ENCODE measurements at places on chromosomes 2 and 18.

DNA sequence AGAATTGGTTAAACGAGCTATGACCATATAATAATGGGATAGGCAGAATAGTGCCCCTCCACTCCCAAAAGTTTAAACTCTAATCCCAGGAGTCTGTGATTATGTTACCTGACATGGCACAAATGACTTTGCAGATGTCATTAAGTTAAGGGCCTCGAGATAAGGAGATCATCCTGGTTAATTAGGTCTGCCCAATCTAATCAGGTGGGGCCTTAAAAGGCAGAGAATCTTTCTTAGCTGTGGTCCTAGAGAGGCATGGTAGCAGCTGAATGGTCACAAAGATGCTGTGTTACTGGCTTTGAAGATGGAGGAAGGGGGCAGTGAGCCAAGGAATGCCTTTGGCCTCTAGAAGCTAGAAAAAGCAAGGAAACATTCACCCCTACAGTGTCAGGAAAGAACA is 31.1 kb downstream of the TACR1 start:
- no peak for DNase-seq

GRCh38 chr2:241858206-241859016 is at the start of gene PDCD1:
Gene PDCD1 (minus strand): TSS chr2:241858894. CDS start chr2:241858838, 56 bp downstream.
- DNase-seq, result no peak

- DNase-seq, result no peak
These were observed 84.1 kb downstream of the LDLRAD4 start for GRCh38 chr18:13302457-13303225.

GRCh38 chr2:131519466-131519865 is 8.2 kb upstream of the CCDC74A start:
- DNase-seq, result no peak

GRCh38 chr2:136051725-136052048 is 66.3 kb upstream of the DARS1 start:
- DNase-seq, result no peak

GRCh38 chr2:237723023-237723422 is 75.6 kb upstream of the RBM44 start:
- no peak for DNase-seq

GRCh38 chr18:23927821-23928746 is 86.5 kb upstream of the TTC39C start:
- no peak for DNase-seq

DNA sequence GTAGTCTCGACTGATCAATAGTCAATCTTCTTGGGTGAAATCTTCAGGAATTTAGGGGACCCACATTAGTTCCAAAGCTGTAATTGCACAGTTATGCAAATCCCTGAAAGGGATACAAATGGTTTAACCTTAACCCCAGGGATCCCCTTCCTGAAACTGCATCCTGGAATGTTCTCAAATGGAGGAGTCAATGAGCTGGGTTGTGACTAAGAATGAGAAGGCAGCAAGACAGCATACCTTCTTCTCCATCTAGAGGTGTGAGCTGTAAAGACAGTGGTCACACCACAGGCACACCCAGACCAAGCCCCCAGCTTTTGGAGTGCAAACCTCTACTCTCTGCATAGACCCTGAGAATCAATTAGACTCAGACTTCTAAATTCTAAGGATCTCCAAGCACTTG is 164.7 kb upstream of the MEIS1 start:
- DNase-seq, result no peak

DNA sequence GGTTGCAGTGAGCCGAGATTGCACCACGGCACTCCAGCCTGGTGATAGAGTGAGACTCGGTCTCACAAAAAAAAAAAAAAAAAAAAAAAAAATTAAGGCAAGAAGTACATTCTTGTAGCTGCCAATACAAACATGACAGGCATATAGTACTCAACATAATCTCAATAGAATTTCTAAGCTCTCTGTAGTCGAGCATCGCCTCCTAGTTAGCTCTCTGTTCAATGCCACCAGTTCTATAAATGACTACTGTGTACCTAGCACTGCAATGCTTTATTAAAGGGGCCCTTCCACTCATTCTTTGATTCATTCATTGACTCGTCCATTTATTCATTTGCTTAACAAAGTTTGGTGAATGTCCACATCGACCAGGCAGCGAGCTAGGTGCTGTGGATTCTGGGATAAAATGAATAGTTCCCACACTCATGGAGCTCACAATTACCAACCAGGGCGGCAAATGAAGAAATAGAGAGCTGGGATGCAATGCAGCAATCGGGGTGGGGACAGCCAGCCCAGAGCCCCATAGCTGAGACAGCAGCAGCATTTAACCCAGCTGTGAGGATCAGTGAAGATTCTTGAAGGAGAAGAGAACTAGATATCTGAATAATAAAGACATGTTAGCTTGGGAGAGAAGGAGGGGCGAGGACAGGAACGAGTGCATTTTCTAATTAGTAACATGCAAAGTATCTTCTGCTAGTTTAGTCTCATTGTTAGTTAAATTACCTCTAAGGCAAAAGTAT is 349.8 kb downstream of the LPIN1 start:
- DNase-seq, result no peak

DNA sequence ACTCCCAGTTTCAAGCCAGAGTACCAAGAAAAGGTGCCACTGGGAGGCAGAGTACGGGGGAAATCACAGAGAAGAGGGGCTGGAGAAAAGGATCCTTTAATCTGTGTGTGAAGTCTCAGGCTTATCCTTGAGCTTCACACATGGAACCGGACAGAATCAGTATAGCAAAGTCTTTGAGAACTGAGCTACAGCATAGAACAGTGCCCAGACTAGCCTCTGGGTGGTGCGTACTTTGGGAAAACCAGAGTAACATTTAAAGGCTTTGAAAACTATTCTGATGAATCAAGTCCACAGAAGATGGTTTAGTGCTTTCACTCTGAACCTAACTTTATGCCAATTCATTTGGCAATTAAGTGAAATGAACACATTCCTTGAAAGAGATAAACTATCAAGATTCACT is 83.1 kb downstream of the BABAM2 start:
- DNase-seq, result no peak

DNA sequence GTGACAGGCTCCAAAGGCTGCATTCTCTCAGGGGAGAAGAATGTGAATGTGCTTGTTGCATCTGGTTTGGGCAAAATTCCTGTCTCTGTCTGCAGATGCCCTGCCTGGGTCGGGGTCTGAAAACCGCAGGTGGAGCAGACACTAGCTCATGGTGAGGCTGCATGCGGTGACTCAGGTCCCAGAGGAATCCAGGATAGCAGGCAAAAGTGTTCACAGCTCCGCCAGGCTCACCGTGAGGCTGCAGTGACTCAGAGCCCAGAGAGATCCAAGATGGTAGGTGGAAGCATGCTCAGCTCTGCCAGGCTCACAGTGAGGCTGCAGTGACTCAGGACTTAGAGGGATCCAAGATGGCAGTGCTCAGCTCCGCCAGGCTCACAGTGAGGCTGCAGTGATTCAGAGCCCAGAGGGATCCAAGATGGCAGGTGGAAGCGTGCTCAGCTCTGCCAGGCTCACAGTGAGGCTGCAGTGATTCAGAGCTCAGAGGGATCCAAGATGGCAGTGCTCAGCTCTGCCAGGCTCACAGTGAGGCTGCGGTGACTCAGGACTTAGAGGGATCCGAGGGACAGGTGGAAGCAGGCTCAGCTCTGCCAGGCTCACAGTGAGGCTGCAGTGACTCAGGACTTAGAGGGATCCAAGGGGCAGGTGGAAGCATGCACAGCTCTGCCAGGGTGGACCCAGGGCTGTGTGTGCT is 200.5 kb downstream of the ACKR3 start:
- DNase-seq, result no peak

GRCh38 chr2:151973901-151974199 is 125.0 kb downstream of the CACNB4 start:
- DNase-seq, result peak; percentile 63

DNA sequence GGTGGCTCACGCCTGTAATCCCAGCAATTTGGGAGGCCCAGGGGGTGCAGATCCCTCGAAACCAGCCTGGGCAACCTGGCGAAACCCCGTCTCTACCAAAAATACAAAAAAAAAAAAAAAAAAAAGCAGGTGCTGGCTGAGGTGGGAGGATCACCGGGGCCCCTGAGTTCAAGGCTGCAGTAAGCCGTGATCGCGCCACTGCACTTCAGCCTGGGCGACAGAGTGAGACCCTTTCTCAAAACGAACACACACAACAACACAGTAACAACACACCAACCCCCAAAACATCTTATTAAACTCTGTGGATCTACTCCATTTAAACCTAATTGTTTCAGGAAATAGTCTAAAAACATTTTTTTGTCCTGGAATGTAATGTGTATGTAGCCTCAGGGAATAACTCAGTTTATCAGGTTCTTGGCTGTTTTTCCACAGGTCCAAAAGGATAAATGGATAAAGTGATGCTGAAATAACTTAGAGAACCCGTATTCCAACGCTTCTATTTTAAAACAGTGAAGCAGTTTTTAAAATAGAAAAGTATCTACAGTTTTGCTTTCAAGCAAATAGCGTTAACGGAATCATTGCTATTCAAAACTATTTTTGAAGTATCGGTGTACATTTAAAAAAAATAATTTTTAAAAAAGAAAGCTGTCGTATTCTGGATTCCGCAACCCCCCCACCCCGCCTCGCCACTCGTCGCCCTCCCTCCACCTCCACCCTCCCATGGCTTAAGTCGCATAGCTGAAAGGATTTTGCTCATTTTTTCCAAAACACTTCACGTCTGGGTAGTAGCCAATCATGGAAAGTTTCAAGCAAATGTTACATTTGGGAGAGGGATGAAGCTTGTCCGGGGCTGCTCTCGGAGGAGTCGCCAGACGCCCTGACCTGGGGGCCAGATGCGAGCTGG is 895 bp upstream of the GLS start:
- DNase-seq, result no peak

DNA sequence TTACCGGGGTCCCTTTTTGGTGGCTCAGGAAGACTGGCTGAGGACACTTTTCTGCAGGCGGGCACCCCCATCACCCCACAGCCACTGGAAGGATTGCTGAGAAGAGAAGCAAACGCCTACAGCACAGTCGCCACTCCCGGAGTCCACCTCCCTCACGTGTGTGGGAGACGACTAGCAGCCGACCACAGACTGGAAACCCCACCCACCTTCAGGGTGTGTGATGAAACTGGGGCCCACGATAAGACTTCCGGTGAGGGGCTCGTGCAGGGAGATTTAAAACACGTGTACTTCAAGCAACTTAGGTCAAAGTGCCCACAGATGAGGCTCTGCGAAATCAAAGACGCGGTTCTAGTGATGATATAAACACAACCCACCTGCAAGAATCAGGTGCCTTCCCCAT is 26.3 kb downstream of the MBP start:
- no peak for DNase-seq

DNA sequence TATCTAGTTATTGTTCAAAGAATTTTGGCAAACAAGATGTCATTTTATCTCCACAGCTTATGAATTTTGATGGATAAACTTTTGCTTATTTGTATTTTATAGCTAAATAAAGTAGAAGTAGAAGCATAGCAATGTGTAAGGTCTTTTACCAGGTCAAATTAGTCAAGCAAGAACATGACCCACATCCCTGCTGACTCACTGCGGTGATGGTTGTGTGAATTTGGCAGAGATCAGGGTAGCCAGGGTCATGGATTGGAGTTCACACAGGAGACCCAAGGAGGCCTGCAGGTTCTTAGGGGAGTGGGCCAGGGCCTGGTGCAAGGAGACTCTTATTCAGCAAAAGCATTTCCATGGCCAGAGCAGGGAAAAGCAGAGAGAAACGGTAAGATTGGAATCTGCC is 18.7 kb downstream of the SP140 start:
- DNase-seq, result no peak

DNA sequence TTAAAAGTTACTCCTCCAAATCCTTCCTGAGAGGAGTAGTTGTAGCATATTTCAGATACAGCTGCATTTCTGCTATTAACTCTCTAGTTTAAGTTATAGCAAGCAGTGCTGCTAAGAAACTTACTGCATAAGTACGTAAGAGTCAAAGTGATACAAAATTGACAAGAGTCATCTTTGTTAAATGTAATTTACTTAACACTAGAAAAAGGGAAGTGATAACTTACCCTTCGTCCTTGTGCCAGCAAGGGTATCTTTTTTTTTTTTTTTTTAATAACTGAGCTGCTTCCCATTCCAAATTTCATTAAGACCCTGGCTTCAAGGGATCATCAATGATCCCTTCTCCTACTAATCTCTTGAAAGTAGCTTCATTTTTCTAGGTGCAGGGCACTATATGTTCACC is 493.0 kb downstream of the PLCL1 start:
- no peak for DNase-seq

DNA sequence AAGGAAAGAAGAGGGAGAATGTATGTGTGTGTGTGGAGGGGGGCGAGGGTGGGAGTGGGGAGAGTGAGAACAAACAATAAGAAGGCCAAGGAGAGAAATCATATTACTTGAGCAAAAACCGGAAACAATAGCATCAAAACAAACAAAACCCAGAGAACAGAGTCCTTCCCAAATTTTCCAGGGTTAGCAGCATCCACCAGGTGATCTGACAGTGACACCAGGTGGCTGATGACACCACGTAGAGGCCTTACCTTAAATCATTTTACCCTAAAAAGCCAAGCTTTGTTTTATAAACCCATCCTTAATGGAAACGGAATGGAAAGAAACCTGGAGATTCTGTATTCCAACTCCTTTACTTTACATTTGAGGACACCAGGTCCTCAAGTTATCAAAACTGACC is 42.9 kb downstream of the CDCA7 start:
- no peak for DNase-seq

Measured in retina (tissue), 1 donor.